ENCODE measurements at places on chromosomes 5 and 9. TPM values are rescaled to one million over a fixed set of nuclear protein-coding genes. Genes with fewer than 3 reads are reported as not detected.

- no peak for DNase-seq
These were observed 100.8 kb upstream of the PLPPR1 start for GRCh38 chr9:100927763-100928162.

GRCh38 chr9:105047742-105048041 lies 119.7 kb upstream of the ABCA1 start:
- DNase-seq = no peak

GRCh38 chr9:134152022-134152448 lies 12.3 kb downstream of the RNU6ATAC start:
- DNase-seq = no peak

DNA sequence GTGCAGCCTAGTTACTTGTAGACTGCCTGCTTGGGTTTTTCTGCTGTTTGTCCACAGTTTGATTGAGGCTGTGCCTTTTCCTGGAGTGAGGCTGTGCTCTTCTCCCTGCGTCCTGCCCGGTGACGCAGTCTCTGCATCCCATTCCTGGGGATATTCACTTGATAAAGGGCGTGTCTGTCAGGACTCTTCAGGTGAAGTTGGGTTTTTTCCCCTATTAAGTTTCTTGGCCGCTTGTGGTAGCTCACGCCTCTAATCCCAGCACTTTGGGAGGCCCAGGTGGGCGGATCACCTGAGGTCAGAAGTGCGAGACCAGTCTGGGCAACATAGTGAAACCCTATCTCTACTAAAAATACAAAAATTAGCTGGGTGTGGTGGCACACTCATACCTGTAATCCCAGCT lies 50.0 kb upstream of the SUSD3 start:
- DNase-seq = no peak

PCDHB2 gene
- not detected for total RNA-seq

REEP2 gene
- total RNA-seq = 1.3 TPM

DNA sequence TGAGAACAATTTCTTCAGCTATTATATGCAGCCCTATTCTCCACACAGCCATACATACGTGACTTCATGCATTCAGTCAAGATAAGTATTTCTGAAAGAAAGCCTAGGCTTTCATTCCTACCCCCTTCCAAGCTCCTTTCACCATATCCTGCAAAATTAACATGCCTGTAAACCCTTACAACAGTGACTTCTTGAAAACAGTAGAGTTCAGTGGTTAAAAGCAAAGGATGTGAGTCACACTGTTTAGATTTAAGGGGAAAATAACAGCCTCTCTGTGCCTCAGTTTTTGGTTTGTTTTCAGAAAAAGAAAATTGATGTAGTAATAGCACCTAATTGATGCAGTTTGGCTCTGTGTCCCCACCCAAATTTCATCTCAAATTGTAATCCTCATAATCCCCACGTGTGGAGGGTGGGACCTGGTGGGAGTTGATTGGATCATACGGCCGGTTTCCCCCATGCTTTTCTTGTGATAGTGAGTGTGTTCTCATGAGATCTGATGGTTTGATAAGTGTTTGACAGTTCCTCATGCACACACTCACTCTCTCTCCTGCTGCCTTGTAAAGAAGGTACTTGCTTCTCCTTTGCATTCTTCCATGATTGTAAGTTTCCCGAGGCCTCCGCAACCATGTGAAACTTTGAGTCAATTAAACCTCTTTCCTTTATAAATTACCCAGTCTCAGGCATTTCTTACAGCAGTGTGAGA lies 264.8 kb downstream of the CETN3 start:
- no peak for DNase-seq

- DNase-seq = no peak
These were observed 324.4 kb upstream of the ADAMTSL1 start for GRCh38 chr9:18149471-18150011.

GRCh38 chr5:122170620-122171019 lies 41.3 kb downstream of the ZNF474 start:
- no peak for DNase-seq

SHISAL2B gene
- total RNA-seq = not detected

- no peak for DNase-seq
These were observed 56.6 kb downstream of the WWC1 start for GRCh38 chr5:168348084-168348414.

GRCh38 chr9:70481471-70481870 lies 67.0 kb upstream of the KLF9 start:
- no peak for DNase-seq
